ENCODE measurements at places on chromosomes 1 and 21. TPM values are rescaled to one million over a fixed set of nuclear protein-coding genes. Genes with fewer than 3 reads are reported as not detected.

The OR2T29 gene
- not detected for polyA plus RNA-seq

GRCh38 chr1:15205586-15206346 lies 41.3 kb upstream of the FHAD1 start:
- no peak for DNase-seq

The ETNK2 gene
- polyA plus RNA-seq, result 5.2 TPM

The OR2L13 gene
- polyA plus RNA-seq, result not detected

GRCh38 chr1:12567288-12567819 lies 50.7 kb downstream of the DHRS3 start:
- DNase-seq, result no peak

DNA sequence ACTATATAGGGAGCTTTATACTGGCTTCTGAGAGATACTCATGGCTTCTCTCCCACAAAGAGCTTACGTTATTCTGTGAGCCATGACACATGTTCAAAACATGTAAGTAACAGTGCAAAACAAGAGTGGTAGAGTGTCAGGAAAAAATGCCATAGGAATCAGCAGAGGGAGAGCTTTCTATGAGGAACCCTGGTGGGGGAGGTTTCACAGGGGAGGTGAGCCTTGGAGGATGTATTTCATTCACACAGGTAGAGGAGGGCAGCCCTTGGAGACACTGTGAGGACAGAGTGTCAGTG lies 72.7 kb upstream of the LYST start:
- DNase-seq, result no peak

- no peak for DNase-seq
Measured at GRCh38 chr1:81452693-81453366, 347.9 kb upstream of the ADGRL2 start.

The VPS72 gene
- polyA plus RNA-seq, result 37.3 TPM

GRCh38 chr1:29365906-29366670 lies 129.8 kb downstream of the PTPRU start:
- DNase-seq, result no peak

GRCh38 chr1:178682429-178682828 lies 42.6 kb upstream of the RALGPS2 start:
- no peak for DNase-seq

DNA sequence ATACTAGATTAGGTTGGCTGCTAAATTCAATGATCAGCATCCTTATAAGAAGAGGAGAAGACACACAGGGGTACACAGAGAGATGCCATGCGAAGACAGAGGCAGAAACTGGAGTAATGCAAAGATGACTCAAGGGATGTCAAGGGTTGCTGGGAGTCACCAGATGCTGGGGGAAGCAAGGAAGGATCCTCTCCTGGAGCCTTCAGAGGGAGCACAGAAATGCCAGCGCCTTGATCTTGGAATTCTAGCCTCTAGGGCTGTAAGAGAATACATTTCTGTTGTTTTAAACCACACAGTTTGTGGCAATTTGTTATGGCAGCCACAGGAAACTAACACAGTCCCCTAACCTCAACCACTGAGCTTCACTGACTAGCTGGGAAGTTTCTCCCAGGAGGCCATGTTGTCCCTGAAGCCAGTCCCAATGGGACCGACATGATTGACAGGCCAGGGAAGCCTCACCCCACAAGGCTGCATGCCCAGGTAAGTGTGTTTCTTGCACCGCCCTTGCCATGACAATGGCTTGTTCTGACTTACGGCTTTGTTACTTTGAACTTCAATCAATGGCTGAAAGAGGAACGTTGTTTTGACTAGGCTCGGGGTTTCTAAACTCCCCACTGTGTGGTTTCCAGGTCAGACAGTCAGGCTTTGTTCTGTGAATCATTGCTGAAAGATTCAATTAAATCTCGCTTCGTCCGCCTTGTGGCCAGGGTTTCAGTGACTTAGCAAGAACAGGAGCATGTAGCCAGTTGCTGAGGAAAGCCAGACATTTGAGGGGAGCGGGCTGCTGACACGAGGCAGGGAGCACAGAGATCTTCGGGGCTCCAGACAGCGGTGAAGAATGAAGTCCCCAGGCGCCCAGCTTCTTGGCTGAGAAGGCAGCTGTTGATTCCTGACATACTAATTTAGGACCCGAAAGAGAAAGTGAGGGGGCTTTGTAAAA lies 62.3 kb downstream of the RUNX1 start:
- DNase-seq, result no peak

DNA sequence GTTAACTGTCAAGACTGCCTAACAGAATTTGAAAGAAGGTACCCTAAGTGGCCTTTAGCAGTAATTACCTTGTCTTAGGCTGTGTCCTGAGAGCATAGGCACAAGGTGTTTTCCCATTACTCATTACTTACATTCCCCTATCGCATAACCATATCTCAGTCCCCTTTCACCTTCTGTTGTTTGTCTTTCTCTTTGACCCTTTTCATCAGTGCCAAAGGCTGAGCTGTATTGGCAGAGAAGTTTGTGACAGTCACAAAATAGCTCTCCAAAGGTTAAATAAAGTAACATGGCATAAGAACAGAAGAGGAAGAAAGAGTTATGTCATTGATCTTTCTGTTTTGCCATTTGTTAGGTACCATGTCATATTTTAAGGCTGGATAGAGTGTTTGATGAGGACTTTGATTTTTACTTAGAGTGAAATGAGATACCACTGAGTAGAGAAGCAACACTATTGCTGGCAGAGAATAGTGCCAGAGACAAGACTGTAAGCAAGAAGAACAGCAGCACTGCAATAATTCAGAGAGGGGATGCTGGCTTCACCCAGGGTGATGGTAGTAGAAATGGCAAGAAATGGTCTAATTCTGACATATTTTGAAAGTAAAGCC lies 497.8 kb downstream of the TTLL7 start:
- DNase-seq, result no peak

The C1orf141 gene
- polyA plus RNA-seq, result not detected

DNA sequence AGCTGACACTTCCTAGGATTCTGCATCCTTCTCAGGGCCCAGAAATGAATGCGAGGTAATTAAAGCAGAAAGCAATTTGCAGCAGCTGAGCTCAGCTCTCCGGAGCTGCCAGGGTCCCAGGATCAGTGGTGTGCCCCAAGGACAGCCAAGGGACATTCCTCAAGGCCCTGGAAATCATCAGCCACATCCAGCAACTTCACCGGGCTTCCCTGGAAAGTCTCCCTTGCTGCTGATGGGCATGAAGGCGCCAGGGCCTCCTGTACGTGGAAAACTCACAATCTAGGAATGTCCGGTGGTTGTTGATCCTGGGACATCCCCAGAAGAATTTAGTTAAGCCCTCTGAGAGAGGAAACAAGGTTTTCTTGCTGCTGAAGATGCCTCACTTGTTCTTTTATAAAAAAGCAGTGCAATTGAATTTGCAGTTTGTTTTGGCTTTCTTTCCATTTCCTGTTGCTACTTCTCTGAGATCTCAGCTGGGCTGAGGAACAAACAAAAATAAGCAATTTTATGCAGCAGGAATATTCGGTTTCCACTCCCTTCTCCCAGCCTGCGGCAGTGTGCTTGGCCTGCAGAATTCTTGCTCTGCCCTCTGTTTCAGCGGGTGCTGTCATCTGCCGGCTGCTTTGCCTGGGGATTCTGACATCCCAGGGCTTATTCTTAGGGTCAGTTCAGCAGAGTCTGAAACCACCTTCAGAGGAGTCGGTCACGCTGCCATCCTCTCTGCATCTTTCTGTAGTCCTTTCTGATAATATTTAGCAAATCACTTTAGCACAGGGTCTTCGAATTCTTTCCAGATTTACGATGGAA lies 85.9 kb downstream of the TCP10L start:
- DNase-seq, result peak; percentile 57

The SPATA6 gene
- polyA plus RNA-seq, result 2.4 TPM

DNA sequence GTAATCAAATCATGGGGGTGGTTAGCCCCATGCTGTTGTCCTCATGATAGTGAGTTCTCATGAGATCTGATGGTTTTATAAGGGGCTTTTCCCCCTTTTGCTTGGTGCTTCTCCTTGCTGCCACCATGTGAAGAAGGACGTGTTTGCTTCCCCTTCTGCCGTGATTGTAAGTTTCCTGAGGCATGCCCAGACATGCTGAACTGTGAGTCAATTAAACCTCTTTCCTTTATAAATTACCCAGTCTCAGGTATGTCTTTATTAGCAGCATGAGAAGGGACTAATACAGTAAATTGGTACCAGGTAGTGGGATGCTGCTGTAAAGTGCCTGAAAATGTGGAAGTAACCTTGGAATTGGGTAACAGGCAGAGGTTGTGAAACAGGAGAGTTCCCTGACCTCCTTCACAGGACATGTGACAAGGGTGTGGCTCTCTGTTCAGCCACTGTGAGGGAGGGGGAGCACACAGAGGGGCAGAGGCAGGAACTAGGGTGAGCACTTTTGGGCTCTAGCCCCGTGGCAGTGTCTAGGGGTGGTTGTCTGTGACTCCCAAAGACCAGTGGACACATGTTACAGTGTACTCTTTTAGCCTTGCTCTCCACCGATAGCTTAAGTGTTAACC lies 105.3 kb downstream of the BACH1 start:
- peak; percentile 13 for DNase-seq

- no peak for DNase-seq
Measured at GRCh38 chr1:81330111-81330510, 470.6 kb upstream of the ADGRL2 start.

DNA sequence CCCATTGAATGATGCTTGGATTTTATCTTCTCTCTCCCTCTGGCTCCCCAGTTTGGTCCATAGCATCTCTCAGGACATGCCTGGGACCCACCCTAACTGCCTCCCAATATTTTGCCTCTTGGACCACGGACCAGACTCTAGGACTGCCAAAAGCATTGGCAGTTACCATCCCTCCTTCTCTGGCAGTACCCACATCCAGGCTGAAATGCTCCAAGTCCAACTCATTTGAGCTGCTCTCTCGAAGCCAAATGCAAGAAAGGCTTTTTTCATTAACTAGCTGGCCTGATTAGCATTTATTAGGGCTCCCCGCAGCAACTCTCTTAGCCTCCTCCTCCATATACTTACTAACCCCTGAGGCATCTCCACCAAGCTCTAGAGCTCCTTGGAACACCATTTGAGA lies 140.0 kb upstream of the GRIK3 start:
- no peak for DNase-seq

GRCh38 chr21:44375281-44375651 lies 21.8 kb downstream of the TRPM2 start:
- no peak for DNase-seq

DNA sequence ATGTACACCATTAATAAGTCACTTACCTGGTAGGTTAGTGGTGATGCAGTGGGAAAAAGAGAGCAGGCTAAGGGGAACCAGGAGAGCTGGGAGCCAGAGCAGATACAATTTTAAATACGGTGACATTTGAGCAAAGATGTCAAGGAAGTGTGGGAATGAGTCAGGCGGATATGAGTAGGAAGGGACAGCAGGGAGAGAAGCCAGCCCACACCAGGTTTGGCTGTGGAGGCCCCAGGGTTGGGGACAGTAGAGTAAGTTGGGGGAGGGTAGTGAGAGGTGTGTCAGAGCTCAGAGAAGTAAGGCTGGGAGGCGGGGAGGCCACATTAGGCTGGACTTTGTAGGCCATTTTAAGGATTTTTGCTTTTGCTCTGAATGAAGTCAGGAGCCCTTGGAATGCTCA lies 482.0 kb downstream of the DISC1 start:
- DNase-seq, result no peak

The PGLYRP4 gene
- not detected for polyA plus RNA-seq

GRCh38 chr21:41345356-41345755 lies 16.5 kb upstream of the MX2 start:
- no peak for DNase-seq

The CR2 gene
- polyA plus RNA-seq, result not detected

DNA sequence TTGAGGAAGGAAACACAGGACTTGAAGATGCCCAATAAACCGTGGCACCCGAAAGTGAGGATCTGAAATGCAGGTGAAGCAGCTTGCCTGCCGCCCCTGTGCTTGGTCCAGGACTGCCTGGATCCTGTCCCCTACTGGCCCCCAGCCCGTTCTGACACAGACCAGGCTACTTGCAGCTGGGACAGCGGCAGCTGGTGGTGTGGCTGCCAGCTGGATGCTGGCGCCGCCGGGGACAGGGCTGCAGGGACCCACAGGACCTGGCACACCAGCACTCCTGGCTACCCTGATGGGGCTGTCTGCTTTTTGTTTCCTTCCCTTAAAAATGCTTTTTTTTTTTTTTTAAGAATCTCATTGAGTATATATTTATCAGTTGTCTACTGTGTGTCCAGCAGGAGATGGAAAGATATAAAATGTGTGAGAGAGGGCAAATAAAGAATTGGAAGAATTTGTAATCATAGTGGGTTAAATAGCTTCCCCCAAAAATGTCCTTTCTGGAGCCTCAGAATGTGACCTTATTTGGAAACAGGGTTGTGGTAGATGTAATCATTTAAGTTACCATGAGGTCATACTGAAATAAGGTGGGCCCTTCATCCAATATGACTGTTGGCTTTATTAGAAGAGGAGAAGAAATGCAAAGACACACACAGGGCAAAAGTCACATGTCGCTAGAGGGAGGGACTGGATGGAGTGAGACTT lies 165.6 kb downstream of the DSCAM start:
- no peak for DNase-seq

DNA sequence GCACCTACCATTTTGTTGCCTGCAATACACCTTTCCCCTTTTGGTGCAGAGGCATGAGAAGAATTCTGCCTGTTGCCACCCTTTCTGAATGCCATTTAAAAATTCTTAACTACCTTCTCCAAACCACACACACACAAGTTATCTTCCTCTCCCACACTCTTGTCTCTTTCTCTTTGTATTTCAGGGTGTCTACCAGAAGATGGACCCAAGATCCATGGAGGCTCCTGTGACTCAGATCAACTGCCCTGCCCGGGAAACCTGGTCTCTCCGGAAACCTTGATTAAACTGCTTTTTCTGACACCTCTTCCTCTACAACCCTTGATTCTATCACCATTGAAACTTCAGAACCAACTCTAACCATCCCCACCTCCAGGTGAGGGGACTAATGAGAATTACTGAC lies 2.4 kb upstream of the TARS2 start:
- DNase-seq, result no peak

The RNU1-1 gene
- polyA plus RNA-seq, result not detected

DNA sequence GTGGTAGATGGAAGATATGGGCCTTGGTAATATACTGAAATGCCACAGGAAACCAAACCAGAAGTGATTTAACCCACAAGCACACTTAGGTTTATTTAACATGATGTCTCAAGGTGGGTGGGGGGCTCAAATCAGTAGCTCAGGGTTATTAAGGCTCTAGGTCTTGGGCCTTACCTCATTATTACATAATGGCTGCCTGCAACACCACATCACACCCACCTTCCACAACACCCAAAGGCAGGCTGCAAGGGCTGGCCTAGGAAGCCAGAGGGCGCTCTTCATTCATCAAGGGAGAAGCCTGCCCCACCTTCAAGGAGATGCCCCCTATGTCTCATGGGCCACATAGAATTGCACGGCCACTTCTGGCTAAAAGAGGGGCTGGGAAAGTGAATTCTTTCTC lies 6.0 kb downstream of the TFF1 start:
- DNase-seq, result no peak

The PRELP gene
- polyA plus RNA-seq, result 61.9 TPM

GRCh38 chr1:173714441-173714758 lies 381 bp upstream of the KLHL20 start:
- DNase-seq, result no peak

The LHX8 gene
- not detected for polyA plus RNA-seq

Data from right cardiac atrium (tissue), 5 donors.